ENCODE measurements at places on chromosomes 3 and 15. TPM values are rescaled to one million over a fixed set of nuclear protein-coding genes. Genes with fewer than 3 reads are reported as not detected.

CYP8B1 gene
- total RNA-seq: not detected

GPR171 gene
- total RNA-seq: 124 TPM

PCBP4 gene
- total RNA-seq: 12.7 TPM

ATOSA gene
- 29.2 TPM for total RNA-seq

JMJD7 gene
- 19.5 TPM for total RNA-seq

RAB11A gene
- 163 TPM for total RNA-seq

RARB gene
- total RNA-seq: not detected

DNA sequence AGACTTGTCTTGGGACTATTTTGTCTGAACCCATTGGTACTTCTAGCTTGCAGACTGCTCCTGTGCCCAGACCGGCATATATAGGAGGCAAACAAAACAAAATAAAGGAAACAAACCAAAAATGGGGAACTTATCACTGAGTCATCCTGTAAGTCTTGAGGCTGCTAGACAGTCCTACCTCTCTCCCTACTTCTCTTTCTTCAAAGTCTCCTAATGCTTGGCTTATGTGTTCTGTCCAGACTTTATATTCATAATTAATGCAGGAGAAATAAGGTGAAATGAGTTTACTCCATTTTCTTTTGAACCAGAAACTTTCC lies 266.2 kb downstream of the ZNF385D start:
- no peaks in the 10 kb centered on the region for H3K4me1 ChIP-seq
- no peak overlapping the region for H3K4me3 ChIP-seq
- no peak for DNase-seq
- no peaks in the 10 kb centered on the region for H3K36me3 ChIP-seq
- H3K27ac ChIP-seq: no peak overlapping the region

GRCh38 chr3:2937592-2937991 lies 172.6 kb downstream of the IL5RA start:
- H3K4me3 ChIP-seq: no peak overlapping the region
- no peak for DNase-seq
- H3K27ac ChIP-seq: no peak overlapping the region
- no peaks in the 10 kb centered on the region for H3K4me1 ChIP-seq

- DNase-seq: no peak
- H3K4me3 ChIP-seq: no peak overlapping the region
- no peaks in the 10 kb centered on the region for H3K4me1 ChIP-seq
- H3K27ac ChIP-seq: no peak overlapping the region
- H3K27me3 ChIP-seq: no peaks in the 10 kb centered on the region
These were observed 19.9 kb upstream of the VPS39 start for GRCh38 chr15:42228036-42228435.

- peaks cover 45% of the 10 kb centered on the region for H3K36me3 ChIP-seq
- H3K27ac ChIP-seq: peak overlapping the region; percentile 95
- peaks cover 47% of the 10 kb centered on the region for H3K4me1 ChIP-seq
- peak overlapping the region; percentile 96 for H3K4me3 ChIP-seq
- peak; percentile 57 for DNase-seq
- peaks cover 10% of the 10 kb centered on the region for H3K27me3 ChIP-seq
These were observed 536 bp downstream of the ATP10A start for GRCh38 chr15:25862472-25863110.

GRCh38 chr3:128107834-128108233 lies 15.8 kb downstream of the RUVBL1 start:
- no peak overlapping the region for H3K27ac ChIP-seq
- peaks cover 47% of the 10 kb centered on the region for H3K36me3 ChIP-seq
- H3K27me3 ChIP-seq: no peaks in the 10 kb centered on the region
- no peak overlapping the region for H3K4me3 ChIP-seq
- H3K4me1 ChIP-seq: peaks cover 22% of the 10 kb centered on the region
- DNase-seq: no peak
